Common myeloid progenitor, CD34-positive (primary cell): ENCODE measurements at places on chromosomes 13 and 19.

DNA sequence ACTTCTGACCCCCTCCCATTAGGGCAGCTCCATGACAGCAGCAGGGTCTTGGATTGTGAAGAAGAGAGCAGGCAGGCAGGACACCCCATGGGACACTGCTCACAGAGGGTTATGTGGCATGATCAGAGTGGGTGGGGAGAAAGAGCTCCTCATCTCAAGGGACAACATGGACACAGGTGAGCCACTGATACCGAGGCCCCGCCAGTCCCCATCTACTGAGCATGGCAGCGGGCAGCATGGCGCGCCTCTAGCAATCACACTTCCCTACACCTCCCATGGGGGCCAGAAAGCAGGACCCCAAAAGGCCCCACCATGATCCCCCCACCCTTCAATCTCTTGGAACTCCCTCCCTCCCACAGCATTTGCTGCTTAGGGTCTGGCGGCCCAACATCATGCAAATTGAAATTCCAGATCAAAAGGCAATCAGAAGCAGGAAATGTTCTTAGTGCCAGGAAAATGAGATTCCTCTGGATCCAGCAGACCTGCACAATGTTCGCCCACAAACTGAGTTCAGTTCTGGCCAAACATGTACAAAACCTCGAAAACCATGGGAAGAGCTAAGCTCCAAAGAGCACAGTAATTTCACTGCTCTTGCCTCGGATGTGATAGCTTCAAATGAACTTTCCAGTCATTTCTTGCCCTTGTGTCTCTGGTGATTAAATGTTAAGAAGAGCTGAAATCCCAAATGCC, 14.8 kb downstream of the DOCK9 start:
- no peaks in the 10 kb centered on the region for H3K27me3 ChIP-seq
- H3K4me1 ChIP-seq = peaks cover 12% of the 10 kb centered on the region
- no peak overlapping the region for H3K4me3 ChIP-seq
- H3K27ac ChIP-seq = no peak overlapping the region
- no peak for DNase-seq
- no peaks in the 10 kb centered on the region for H3K36me3 ChIP-seq

- no peaks in the 10 kb centered on the region for H3K4me1 ChIP-seq
- DNase-seq = no peak
- H3K27ac ChIP-seq = no peak overlapping the region
These were observed 20.5 kb downstream of the HAUS8 start for GRCh38 chr19:17054746-17055145.

- no peak overlapping the region for H3K4me3 ChIP-seq
- no peaks in the 10 kb centered on the region for H3K36me3 ChIP-seq
- no peak overlapping the region for H3K27ac ChIP-seq
These were observed 556.6 kb downstream of the DIAPH3 start for GRCh38 chr13:59607172-59607571.

GRCh38 chr19:7997809-7998480, 7.5 kb downstream of the ELAVL1 start:
- no peak overlapping the region for H3K4me3 ChIP-seq
- peaks cover 2% of the 10 kb centered on the region for H3K4me1 ChIP-seq
- no peaks in the 10 kb centered on the region for H3K27me3 ChIP-seq
- no peak overlapping the region for H3K27ac ChIP-seq

- H3K36me3 ChIP-seq = no peaks in the 10 kb centered on the region
- no peaks in the 10 kb centered on the region for H3K4me1 ChIP-seq
- peaks cover 24% of the 10 kb centered on the region for H3K27me3 ChIP-seq
- no peak for DNase-seq
- no peak overlapping the region for H3K27ac ChIP-seq
- H3K4me3 ChIP-seq = no peak overlapping the region
These were observed 85.8 kb upstream of the ZNF536 start for GRCh38 chr19:30286378-30286777.
